ENCODE measurements at places on chromosomes 11 and 22.

- no peak for DNase-seq
Observed at GRCh38 chr11:35304900-35305460, 114.4 kb downstream of the SLC1A2 start.

- DNase-seq = peak; percentile 68
Observed at GRCh38 chr11:70661761-70662501, 263.6 kb downstream of the CTTN start.

GRCh38 chr11:10916665-10917064 lies 58.8 kb upstream of the ZBED5 start:
- no peak for DNase-seq

DNA sequence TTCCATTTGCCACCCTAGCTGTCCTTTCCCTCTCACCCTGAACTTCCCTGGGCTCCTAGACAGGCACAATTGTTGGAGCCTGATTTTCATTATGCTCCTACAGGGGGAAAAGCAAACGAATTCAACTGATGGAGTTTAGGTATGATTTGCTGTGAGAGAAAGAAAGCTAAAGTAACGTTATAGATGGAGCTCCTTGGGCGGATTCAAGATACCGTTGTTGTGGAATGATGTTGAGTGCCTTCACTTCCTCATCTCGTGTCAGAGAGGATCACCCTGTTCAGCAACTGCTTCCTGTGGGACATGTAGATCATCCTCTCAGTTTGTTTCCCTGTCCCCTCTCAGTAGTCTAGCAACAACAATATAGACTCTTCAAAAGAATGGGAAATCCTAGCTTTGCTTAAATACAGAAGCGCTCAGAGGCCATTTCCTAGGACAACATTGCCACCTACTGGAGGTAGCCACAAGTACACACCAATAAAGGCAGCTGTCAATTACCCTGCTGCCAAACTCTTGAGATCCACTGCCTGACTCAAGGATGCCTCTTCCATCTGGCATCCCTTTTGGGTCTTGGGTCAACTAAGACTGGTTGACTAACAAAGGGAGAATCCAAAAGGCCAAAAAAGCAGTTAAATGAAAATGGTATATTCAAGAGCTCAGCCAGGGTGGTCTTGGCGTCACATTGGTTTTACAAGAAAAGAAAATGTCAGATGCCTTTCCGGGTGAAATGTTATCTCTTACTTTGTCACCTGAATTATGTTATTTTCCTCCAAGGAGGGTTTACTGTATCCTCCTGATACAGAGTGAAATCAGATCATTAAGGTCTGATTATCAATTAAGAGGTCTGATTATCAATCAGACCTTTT lies 13.5 kb upstream of the DTX4 start:
- DNase-seq = peak; percentile 77

DNA sequence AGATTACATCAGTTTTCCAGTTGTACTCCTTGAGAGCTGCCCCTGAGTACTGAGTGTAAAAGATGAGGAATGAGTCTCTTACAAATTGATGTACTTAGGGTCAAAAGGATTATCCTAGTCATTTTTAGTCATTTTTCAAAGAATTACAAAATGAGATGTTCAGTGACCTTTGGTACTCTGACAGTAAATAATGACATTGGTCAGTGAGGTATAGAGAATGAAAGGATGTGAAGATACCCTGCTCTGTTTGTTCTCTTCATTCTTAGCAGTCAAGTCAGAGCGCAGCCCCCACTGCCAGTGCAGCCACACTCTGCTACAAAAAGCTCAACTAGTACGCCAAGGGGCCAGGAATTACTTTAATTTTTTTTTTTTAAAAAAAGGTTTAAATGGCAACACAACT lies 4.1 kb upstream of the ESAM start:
- DNase-seq = no peak

- no peak for DNase-seq
Observed at GRCh38 chr11:64804346-64805210, 1.6 kb upstream of the MAP4K2 start.

Data from NCI-H69 (cell line).